ENCODE measurements at places on chromosomes 12 and 14. TPM values are rescaled to one million over a fixed set of nuclear protein-coding genes. Genes with fewer than 3 reads are reported as not detected.

The SLCO1B1 gene
- total RNA-seq, result not detected

- DNase-seq, result no peak
Observed at GRCh38 chr12:26422839-26423398, 227.5 kb downstream of the SSPN start.

The KRT83 gene
- not detected for total RNA-seq

The PDE3A gene
- total RNA-seq, result 0.18 TPM

DNA sequence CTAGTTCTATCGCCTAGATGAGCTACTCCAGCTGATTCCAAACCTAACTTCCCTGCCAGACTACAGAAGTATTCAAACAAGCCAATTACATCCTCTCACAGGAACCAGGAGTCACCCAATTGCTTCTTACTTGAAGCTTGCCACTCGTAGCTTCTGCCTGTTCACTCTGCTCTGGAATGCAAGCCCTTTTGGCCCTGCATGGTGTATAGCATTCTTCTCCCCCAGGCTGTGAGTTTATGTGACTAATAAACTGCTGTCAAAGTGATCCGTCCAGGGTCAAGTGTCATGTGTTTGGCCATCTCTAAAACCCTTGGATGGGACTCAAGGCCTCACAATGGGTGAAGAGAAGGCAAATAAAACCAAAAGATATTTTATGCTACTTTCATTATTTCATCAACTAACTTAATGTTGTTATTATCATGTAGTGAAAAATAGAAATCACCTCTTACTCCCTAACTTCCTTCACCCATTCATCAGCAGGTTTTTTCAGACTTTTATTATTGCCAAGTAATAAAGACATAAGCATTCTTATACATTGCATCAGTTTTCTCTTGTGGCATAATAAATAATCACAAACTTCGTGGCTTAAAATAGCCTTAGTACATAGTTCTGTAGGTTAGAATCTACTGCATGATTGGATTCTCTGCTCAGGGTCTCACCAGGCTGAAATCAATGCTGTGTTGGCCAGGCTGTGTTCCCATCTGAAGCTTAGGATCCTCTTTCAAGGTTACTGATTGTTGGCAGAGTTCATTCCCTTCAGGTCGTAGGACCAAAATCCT is 1981.7 kb upstream of the FLRT2 start:
- DNase-seq, result peak; percentile 72

DNA sequence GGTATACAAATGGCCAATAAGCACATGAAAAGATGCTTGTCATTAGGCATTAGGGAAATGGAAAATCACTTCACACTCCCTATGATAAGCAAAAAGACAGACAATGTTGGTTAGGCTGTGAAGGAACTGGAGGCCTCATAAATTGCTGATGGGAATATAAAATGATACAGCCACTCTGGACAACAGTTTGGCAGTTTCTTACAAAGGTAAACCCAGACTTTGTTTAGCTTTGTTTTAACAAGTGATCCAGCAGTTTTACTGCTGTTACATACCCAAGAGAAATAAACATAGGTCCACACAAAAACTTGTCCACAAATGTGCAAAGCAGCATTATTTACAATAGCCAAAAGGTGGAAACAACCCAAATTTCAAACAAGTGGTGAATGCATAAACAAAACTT is 5.4 kb downstream of the RPS6KA5 start:
- DNase-seq, result no peak

DNA sequence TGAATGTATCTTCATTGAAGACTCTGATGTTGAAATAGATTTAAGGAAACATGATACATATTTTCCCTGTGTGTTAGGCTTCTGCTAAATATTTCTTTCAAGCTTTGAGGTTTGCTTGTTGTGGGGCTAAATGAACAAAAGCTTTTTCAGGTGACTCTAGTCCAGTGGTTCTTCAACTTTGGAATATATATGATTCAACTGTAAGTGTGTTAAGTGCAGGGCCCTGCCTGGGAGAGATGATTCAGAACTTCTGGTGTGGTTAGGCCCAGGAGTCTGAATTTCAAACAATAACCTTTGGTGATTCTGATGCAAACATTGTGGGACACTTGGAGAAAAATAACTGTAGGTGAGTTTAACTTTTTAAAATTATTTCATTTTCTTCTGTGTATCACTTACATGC is 93.0 kb downstream of the TRHDE start:
- DNase-seq, result peak; percentile 54

The CEP170B gene
- total RNA-seq, result 3.6 TPM

The CISTR gene
- total RNA-seq, result not detected

The MGP gene
- total RNA-seq, result 0.56 TPM

DNA sequence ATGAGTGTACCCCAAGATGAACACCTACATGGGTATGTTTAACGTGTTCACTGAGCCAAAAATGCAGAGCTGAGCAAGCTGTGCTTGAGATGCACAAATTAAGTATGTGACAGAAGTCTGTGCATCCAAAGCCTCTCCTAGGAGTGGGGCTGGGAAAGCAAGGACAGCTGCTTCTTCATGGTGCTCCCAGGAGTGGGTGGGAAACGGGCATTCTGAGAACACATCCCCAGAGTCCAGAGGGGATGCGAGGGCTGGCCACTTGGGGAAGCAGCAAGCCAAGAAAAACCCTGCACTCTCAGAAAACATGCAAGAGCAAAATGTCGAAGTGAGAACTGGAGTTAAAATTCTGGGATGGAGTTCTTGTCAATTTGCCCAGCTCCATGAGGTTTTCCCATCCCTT is 414.3 kb downstream of the BCAT1 start:
- no peak for DNase-seq

All from IMR-90 (cell line).